HT1080 (cell line): ENCODE measurements at places on chromosomes 1 and 21.

GRCh38 chr21:17793246-17794123 is 25.7 kb downstream of the C21orf91 start:
- DNase-seq = no peak

- DNase-seq = no peak
These were observed 15.1 kb upstream of the TUT4 start for GRCh38 chr1:52567943-52568342.

DNA sequence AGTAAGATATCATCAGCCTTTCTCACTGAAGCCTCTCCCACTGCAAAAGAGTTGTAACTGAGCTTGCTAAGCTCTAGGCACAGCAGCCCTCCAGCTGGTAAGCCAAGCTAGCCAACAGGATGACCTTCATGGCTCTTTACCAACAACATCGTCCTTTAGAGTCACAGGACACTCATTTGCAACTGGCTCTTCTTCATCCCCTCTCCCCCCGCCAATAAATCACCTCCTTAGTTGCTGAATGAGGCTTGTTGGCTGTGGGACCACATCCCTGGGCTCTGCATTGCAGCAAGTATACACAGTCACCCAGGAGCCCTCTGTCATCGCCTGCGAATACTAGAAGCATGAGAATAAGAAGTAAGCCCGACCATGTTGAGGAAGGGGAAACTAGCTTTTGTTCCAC is 16.0 kb upstream of the ZNF697 start:
- DNase-seq = no peak

DNA sequence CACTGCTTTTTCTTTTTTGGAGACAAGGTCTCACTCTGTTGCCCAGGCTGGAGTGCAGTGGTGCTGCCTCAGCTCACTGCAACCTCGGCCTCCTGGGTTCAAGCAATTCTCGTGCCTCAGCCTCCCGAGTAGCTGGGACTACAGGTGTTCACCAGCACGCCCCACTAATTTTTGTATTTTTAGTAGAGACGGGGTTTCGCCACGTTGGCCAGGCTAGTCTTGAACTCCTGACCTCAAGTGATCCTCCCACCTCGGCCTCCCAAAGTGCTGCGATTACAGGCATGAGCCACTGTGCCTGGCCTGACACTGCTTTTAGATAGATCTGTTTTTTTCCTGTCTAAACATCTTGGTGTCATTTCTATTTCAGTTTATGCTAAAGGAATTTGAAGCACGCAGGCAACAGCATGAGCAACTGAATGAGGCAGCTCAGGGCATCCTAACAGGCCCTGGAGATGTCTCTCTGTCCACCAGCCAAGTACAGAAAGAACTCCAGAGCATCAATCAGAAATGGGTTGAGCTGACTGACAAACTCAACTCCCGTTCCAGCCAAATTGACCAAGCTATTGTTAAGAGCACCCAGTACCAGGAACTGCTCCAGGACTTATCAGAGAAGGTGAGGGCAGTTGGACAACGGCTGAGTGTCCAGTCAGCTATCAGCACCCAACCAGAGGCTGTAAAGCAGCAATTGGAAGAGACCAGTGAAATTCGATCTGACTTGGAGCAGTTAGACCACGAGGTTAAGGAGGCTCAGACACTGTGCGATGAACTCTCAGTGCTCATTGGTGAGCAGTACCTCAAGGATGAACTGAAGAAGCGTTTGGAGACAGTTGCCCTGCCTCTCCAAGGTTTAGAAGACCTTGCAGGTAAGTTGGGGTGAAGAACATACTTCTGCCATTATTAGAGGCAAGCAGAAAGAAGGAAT is 106.1 kb upstream of the BMP8A start:
- no peak for DNase-seq

- DNase-seq = no peak
These were observed 29.1 kb downstream of the C1orf198 start for GRCh38 chr1:230839173-230839572.

- no peak for DNase-seq
These were observed 35.9 kb downstream of the ST3GAL3 start for GRCh38 chr1:43743206-43743605.

- no peak for DNase-seq
These were observed 16.4 kb upstream of the MAPKAPK2 start for GRCh38 chr1:206668351-206668750.

DNA sequence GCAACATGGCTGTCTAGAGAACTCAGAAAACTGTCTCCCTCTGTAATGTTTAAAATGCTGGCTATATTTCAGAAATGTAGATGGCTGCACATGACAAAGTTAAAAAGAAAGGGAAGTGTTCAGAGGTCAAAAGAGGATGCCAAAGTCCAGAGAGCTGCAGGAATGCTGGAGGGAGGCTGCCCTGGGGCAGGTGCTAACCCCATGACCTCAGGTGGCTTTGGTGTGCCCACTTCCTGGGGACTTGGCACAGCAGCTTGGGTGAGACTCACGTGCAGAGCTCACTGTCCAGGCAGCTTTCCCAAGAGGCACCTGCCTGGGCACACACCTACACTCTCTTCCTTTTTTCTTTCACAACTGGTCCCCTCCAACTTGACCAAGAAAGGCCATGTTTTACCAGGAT is 256.4 kb downstream of the KCNJ6 start:
- DNase-seq = no peak

DNA sequence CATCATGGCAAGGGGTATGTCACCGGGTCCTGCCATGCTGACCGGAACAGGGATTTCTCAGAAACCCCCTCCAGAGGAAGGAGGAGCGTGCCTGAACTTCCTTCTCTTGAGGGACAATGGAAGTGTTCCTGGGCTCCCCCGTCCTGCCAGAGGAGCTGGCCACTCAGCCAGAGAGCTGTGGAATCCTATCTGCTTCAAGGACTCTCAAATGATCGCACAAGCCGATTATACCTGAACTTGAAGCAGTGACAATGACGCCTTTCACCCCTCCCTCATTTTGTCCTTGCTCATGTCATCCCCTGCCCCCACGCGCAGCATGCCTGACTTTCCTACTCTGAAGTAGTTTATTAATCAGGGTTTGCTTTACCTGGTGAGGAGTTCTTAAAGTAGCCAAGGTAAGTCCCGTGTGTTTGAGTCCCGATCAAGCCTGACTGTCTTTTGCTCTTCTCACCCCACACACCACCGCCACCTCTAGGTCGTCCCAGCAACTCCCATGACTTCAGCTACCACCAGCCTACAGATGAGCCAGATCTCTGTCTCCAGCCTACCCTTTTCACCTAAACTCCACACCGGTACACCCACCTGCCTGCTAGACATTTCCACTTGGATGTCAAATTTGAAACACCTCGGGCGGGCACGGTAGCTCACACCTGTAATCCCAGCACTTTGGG is 25.0 kb upstream of the PRELP start:
- DNase-seq = no peak

GRCh38 chr1:38789498-38790169 is 69.9 kb downstream of the RRAGC start:
- peak; percentile 15 for DNase-seq

GRCh38 chr21:35223480-35224156 is 174.5 kb upstream of the RUNX1 start:
- DNase-seq = no peak

DNA sequence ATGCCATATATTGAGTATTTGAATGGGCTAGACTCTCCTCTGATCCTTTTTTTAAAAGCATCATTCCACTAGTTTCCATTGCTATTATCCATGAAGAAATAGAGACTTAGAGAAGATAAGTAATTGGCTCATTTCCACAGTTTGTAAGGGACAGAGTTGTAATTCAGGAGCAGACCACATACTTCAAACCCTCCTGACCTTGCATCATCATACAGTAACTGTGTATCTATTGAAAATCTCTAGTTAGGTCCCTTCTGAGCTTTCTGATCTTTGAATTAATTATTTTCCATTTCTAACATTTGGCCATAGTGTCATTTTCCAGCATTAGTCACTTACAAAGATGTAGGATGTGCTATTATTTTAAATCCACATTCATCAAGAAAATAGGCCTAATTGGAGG is 386.5 kb upstream of the ST6GALNAC5 start:
- no peak for DNase-seq

DNA sequence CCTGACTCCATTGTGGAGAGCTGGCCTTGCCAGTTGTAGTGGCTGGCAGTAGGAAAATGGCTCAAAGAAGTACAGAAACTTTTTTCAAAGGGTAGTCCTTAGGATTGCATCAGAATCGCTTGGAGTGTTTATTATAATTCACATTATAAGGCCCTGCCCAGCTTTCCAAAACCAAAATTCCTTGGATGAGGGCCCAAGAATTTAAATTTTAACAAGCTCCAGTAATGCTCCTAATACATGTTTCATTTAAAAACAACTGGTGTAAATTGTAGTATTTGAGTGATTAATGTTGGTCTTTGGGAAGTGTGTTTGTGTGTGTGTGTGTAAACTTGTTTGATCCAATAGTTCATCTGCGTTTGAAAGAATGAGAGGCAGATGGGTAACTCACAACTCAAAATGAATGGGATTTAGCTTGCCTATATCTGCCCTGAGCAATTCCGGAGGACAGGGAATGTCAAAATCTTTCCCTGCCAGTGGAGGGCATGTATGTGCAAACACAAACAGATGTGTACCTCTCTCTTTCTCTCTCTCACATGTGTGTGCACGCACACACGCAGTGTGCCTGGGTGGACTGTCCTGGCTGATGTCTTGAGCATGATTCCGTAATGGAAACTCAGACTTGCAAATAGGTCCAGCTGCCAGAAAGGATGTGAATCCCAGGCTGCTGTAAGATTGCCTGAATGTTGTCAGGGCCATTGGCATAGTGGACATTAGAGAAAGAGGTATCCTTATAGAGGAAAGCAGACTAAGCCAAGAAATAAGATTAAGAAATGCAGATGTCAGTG is 293.1 kb downstream of the LMX1A start:
- no peak for DNase-seq

DNA sequence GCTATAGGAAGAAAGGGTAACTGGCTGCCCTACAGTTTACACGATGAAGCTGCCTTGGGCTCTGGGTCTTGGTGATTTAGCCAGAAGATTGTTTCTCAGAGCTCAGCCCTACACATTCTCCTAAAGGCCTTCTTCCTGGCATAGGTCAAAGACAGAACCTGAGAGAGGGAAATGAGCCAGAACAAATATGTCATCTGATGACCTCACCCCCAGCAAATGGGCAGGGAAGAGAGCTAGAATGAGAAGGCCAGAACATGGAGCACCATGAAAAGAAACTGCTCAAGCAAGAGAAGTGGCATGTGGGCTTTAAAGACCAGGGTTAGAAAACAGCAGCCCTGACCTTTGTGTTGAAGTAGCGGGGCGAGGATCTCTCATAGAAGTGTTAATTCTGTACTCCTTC is 5.5 kb upstream of the ILDR2 start:
- peak; percentile 63 for DNase-seq

- no peak for DNase-seq
These were observed 187.5 kb upstream of the C21orf91 start for GRCh38 chr21:18006691-18007090.

DNA sequence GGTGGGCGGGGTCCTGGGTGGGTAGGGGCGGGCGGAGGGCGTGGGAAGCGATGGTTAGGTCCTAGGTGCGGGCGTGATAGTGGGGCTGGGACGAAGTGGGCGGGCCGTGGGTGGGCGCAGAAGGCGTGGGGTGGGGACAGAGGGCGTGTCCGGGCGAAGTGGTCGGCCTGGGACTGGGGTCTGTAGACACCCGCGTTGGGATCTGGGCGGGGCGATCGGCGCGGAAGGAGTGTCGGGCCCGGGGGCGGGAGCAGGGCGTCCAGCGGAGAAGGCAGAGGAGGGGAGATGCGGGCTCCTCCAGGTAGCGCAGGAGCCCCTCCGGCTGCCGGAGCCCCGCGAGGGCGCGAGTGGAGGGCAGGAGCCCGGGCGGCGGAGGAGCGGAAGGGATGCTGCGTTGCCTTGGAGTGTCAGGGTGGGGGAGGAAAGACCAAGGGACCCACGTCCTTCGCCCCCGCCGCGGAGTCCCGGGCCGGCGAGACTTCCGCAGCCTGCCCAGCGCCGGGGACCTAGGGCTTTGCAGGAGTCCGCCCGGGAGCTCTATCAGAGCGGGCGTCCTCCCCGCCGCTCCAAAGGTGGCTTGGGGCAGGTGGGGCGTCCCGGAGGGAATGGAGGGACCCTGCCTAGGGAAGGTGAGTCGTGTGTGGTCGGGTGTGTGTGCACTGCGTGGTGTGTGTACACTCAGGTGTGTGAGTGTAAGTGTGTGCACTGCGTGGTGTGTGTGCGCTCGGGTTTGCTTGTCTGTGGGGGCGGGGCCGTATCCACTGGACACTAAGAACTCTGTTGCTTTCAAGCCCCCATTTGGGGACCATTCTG is 27.0 kb upstream of the PRSS38 start:
- peak; percentile 26 for DNase-seq

- DNase-seq = peak; percentile 94
These were observed 3.7 kb downstream of the FASLG start for GRCh38 chr1:172662464-172663109.

GRCh38 chr1:73042403-73042802 is 760.1 kb upstream of the NEGR1 start:
- DNase-seq = no peak

- DNase-seq = no peak
These were observed 165.8 kb upstream of the JUN start for GRCh38 chr1:58949551-58950220.

- no peak for DNase-seq
These were observed 28.4 kb upstream of the BCAS2 start for GRCh38 chr1:114609826-114610225.

DNA sequence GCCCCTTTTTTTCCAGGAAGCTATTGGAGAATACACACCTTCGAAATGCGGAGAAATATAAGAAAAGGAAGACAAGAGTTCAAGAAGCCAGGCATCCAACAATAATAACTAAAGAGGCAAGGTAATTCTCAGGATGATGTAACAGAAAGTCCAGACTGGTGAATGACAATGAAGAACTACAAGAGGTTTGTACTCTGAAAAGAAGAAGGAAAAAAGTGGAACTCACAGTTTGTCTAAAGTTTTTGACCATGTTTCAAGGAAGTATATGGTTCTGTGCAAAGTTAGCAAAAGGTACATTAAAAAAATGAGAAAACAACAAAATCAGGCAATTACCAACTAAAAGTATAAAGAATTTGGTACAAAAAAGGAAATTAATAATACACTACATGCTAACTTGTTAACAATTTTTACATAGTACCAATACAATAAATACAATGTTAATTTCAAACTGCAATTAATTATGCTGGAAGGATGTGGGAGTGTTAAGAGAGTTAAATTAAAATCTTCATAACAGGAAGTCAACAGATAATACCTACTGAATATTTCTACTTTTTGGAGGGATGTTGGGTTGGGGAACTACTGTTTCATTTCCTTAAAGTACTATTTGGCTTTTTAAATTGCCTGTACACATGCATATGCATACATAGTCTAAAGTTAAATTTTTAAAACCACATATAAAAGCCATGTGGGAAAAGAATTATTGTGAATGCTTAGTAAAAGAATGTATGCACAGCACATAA is 12.9 kb upstream of the CD55 start:
- DNase-seq = no peak
